ENCODE measurements at places on chromosomes 13 and 19.

GRCh38 chr13:77325371-77325980, 1.4 kb downstream of the MYCBP2 start:
- DNase-seq: no peak

DNA sequence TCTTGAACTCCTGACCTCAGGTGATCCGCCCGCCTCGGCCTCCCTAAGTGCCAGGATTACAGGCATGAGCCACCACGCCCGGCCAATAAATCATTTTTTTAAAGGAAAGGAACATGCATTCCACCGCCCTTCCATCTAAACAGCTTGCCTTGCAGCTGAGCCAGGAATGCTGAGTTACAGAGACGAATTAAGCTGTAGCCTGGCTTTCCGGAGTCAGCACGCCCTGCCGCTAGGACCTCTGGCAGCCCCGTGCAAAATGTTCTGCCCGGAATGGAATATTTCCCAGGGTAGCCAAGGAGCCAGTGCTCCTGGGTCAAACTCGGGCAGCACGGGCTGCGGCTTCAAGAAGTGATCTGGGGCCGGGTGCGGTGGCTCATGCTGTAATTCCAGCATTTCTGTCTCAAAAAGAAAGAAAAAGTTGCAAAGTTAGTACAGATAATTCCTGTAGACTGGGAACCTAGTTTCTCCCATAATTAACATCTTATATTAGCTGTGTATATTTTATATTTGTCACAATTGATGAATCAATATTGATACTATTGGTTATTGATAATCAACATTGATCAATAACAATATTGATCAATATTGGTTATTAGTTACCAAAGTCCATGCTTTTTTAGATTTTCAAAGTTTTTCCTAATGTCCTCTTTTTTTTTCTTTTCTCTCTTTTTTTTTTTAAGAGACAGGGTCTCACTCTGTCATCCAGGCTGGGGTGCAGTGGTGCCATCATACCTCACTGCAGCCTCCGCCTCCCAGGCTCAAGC, 19.2 kb downstream of the ATCAY start:
- DNase-seq: no peak

DNA sequence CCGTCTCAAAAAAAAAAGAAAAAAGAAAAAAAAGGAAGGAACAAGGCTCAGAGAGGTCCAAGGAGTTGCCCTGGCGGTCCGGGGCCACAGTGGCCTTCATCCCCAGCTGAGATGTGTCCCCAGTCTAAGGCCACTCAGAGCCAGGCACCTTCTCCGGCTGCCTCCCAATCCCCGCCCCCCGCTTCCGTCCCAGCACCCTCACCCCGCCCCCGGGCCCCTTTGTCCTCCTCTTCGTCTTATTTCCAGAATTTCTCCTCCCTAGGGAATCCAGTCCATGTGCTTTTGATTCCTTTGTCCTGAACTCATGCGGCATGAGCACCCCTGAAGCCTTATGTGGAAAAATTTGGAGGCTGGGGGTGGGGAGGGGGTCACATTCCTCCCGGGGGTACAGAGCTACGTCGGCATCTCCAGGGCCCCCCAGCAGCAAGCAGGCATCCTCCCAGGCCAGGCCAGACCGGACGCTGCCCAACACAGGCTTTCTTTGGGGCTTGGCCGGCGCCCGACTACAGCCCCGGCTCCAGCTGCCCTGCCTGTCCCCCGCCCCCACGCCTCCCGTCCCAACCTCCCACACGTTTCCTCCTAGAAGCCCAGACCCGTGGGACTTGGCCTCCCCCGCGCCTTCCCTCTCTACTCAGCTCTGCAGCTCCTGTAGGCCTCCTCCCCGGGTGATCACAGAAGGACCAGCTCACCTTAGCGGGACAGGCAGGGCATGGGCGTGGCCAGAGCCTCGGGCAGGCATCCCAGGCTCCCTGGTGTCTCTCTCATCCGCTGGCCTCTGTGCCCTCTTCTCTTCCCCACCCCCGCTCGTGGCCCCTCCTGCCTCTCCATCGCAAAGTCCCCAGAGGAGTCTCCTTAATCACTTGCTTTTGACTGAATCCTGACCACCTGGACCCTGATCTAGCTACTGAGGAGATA, 17.8 kb upstream of the ADGRE5 start:
- peak; percentile 78 for DNase-seq

- DNase-seq: no peak
Measured at GRCh38 chr19:11261971-11262839, at the start of gene DOCK6. Gene DOCK6, minus strand, starts transcription at chr19:11262524. Its CDS starts 84 bp downstream, at chr19:11262440.

DNA sequence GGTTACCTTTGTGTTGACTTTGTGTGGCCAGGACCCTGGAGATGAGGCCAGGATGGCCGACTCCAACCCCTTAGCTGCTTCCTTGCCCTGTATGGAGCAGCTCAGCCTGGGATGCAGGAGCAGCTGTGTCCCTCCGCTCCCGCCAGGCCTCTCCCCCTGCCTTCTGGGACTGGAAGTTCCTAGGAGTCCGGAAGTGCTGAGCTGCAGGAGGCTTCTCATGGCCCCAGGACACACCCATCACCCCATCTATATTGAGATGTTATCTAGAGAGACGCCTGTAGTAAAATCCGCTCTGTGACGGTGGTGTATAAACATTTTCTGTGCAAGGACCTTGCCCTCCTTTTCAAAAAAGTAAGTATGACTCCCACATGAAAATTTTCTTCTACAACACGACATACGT, 27.0 kb downstream of the WTIP start:
- DNase-seq: no peak

DNA sequence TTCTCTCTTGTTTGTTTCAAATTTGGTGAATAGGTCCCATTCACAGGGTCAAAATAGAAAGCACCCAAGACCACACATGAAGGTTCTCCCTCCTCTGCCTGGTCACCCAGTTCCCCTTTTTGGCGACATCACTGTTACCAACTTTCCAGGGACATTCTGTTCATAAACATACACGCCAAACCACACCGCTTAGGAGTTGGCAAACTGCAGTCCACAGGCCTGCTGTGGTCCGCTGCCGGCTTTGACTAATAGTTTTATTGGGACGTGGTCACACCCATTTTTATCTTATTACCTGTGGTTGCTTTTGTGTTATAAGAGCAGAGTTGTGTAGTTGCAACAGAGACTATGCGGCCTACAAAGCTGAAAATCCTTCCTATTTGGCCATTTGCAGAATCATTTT, 24.2 kb downstream of the UHRF1 start:
- no peak for DNase-seq

DNA sequence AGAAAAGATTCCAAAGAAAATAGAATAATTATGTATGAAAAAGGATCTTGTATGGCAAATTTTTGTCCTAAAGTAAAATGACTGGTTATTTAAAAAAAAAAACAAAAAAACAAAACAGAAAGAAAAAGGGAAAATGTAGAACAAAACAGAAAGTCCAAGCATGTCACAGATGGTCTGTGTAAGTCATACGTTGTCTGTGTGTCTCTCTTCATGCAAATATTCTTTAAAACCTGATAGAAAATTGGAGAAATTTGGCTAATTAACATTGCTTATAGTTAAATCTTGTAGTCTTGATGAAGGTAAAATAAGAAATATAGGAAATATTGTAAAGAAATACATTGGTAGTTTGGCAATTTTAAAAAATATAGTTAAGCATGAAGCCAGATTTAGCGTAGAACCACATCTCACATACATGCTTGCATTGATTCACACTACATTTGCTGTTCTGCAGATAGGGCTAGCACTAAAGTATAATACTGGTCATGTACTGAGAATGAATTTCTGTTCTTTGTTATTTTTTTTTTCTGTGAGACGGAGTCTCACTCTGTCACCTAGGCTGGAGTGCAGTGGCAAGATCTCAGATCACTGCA, 58.4 kb downstream of the SPRYD7 start:
- DNase-seq: no peak

DNA sequence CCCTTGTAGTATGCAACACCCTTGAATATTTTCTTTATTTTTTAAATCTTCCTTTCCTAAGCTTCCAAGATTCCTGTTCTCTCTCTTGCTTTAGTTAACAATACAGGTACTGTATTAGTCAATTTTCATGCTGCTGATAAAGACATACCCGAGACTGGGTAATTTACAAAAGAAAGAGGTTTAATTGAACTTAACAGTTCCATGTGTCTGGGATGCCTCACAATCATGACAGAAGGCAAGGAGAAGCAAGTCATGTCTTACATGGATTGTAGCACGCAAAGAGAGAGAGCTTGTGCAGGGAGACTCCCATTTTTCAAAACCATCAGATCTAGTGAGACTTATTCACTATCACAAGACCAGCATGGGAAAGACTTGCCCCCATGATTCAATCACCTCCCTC, 1024.3 kb downstream of the PCDH9 start:
- DNase-seq: no peak

DNA sequence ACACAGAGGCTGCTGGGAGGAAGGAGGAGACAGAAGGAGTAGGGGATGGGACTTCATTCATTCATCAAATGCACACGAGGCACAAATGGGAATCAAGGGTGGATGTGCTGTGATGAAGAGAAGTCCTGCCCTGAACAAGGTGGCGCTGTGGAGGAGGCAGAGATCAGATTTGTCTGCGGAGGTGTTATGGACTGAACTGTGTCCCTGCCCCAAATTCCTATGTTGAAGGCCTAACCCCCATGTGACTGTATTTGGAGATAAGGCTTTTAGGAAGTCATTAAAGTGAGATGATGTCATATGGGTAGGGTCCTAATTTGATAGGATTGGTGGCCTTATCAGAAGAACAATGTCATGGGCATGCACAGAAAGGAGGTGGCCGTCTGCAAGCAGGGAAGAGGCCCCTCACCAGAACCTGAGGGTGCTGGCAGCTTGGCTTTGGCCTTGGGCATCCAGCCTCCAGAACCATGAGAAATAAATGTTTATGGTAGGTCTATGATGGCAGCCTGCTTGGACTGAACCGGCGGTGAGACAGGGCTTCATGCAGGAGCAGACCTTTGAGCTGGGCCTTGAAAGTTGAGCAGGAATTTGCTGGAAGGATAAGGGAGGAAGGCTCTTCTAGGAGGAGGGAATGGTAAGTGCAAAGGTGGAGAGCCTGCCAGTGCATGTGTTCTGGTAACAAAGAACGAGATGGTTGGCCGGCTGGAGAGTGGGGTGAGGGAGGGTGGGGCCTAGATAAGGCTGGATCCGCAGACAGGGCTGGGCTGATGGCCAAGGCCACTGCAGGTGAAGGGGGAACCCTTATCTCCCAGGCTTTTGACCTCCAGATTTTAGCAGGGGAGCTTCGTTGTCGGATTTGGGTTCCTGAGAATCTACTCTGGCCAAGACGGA, 2.7 kb upstream of the CEBPA start:
- DNase-seq: no peak

- no peak for DNase-seq
Measured at GRCh38 chr13:102900193-102900608, 54.4 kb downstream of the ERCC5 start.

- no peak for DNase-seq
Measured at GRCh38 chr13:110108348-110109139, 198.4 kb downstream of the COL4A1 start.

DNA sequence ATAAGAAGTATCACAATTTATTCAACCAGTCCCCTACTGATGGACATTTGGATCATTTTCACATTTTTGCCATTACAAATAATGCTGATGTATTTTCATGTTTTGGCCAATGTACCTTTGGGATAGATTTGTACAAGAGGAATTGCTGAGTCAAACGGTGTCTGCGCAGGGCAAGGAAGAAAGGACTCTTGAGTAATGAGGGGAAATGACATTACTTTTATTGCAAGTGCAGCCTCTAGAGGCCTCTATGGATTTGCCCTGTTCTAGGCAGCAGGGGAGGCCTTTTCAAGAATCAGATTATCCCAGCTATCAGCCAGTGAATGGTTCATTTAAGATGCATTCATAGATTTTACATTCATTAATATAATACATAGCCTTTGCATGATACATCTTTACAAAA, 32.9 kb upstream of the GTF3A start:
- DNase-seq: no peak

Measured in stimulated activated naive CD8-positive, alpha-beta T cell treated with anti-CD3 and anti-CD28 coated beads, Interleukin-15, amount 100 ng/mL, for 72 hours (primary cell).